ENCODE measurements at places on chromosomes 3 and 15.

DNA sequence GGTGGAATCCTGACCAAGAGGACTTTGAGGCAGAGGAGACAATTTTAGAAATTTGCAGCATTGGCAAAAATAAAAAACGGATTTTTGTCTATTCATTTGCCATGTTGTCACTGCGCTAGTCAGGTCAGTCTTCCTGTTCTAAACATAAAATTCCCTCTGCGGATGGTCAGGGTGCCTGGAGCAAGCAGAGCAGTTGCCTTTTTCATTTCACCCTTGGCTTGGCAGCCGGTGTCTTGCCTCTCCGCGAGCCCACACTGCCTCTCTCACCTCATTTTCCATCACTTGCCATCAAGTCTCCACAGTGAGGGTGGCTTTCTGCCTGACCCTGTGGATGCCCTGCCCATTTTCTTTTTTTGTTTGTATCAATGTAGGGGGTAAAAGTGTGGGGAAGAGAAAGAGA, 396.1 kb downstream of the LRTM1 start:
- DNase-seq = no peak

DNA sequence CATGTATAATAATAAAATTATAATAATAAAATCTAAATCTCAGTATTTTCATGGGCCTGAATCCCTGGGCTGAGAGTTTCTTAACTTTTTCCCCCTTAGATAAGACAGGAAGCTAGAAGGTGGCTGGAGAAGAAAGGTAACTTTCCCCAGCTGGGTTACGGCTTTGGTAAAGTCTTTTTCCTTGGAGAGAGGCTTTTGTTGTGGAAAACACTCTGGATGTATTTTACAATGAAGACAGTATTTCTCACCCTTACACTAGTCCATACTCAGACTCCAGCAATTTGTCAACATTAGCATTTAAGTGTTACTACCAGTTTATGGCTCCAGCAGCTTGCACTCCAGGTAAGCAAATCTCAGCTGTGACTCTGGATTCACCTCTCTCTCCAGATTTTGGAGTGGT, 34.9 kb downstream of the APH1B start:
- no peak for DNase-seq

DNA sequence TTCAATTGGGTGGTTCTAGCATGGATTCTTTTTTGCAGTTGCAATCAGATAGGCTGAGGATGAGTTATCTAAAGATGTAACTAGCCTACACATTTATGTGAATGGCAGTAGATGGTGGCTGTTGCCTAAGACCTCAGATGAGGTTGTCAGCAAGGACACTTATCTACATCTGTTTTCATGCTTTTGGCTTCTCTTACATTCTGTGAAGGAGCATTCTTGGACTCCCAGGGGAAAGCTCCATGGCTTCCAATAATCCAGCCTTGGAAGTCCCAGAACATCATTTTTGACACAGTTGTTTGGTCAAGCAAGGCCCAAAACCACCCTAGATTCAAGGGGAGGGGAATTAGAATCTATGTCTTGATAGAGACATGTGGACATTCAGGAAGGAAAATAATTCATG, 332.2 kb upstream of the RBMS3 start:
- DNase-seq = no peak

DNA sequence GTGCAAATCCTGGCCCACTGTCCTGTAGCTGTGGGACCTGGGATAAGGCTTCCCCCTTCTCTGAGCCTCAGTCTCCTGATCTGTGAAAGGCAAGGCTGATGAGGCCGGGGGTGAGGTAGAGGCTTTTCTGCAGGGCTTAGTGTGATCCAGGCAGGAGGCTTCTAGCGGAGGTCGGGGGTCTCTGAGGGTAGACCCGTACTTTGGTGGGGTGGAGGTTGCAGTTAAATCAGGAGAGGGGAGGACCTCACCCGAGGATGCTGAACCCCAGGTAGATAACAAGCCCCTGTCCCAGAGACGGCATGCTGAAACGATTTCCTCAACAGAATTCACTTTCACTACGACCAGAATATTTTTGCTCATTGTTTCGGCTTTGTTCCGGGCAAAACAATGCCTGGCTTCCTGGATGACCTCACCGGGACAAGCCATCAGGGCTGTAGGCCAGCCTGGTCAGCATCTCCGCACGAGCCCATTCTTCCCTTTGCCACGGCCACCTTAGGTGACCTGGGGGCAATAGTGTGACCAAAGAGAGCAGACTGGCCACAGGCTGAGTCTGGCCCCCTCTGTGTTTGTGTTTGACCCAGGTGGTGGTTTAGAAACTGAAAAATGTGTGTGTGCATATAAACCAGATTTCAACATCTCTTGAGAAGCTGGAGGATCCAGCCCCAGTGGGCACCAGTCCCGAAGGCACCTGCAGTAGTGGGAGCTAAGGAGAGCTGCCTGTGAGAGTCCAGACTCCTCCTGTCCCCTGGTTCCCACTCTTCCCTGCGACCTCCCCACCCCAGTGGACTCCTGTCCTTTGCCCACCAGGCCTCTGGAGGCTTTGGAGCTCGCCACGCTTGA, 33.0 kb downstream of the SLC6A6 start:
- DNase-seq = no peak

DNA sequence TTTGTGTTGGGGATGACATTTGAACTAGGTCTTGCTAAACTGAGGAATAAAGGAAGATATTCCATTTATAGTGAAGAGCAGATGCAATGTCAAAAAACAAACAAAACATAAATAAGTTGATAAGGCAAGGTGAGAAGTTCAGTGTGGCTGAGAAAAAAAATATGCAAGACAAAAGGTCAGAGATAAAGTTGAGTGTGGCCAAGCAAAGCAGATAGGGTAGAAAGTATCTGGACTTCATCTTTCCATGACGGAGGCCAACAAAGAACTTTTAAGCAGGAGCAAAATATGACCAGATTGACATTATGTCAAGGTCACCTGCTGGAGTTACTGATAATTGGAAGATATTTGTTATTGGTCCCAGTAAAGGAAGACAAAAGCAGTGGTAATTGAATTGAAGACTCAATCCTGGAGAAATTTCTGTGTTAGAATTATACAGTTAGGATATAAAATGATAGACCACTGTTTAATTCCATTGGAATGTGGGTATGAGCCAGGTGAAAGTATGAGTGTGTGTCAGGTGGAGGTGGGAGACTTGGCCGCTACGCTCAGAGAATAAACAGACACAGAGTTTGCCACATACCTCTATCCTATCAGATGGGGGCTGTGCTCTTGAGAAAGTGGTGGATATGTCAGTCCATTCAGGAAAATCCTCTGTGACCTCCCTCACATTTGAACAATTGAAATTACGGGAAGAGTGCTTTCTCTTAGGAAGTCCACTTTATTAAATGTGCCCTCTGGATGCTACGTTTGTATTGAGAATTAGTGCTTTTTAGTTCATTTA, 28.1 kb downstream of the ADIPOQ start:
- DNase-seq = no peak

- no peak for DNase-seq
Observed at GRCh38 chr3:108099679-108100428, 9.0 kb upstream of the CD47 start.

DNA sequence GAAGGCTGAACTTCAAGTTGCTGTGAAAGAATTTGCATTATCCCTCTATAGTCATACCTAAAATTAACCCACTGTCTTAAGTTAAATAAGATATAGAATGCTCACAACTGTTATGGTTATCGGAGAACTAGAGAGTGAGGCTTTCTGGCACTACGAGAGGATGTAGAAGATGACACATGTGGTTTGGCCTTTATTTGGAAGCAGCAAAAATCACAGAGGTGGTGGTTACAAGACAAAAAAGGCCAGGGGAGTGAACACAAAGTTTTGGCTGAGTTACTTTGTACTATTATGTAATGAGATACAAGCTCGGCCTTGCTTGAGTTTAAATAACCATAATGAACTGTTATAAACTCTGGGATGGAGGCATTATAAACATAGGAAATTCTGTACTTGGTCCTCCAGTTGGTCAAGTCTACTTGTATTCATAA, 78.3 kb upstream of the ICE2 start:
- DNase-seq = no peak

GRCh38 chr3:159455741-159456181, 532.9 kb upstream of the IL12A start:
- DNase-seq = no peak

DNA sequence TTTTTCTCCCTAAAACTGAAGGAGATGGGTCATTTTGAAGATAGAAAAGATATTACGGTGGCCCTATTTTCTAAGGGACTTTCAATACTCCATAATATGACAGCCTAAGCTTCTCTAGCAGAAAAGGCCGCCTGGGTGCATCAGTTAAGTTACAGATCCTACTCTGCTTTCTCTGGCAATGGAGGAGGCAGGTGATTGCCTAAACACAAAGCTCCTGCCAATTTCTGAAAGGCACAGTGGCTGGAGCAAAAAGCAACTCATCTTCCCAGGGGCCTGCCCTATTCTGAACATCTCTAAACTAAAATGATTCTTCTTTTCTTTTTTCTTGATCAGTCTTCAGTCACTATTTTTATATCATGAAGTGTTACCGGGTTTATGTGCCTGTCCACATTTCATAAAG, 276.7 kb downstream of the CNTN4 start:
- no peak for DNase-seq

- DNase-seq = no peak
Observed at GRCh38 chr3:66267031-66267430, 46.2 kb downstream of the SLC25A26 start.

DNA sequence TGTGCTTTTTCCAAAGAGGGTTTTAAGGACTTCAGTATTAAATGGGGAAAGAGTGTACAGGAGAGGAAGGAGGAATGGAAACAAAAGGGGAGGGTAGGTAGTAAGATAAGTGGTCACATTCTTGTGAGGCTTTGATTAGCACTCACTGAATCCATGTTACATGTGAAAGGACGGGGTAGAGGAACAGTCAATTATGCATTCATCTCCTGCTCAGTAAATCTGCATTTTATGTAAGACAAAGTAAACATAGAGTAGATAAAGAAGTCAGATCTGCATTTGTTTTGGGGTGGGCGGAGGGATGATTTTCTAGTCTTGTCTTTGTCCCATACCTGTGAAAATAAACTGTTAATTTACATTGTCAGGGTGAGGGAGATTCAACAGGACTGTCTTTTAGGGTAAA, 50.8 kb downstream of the SACM1L start:
- DNase-seq = no peak

DNA sequence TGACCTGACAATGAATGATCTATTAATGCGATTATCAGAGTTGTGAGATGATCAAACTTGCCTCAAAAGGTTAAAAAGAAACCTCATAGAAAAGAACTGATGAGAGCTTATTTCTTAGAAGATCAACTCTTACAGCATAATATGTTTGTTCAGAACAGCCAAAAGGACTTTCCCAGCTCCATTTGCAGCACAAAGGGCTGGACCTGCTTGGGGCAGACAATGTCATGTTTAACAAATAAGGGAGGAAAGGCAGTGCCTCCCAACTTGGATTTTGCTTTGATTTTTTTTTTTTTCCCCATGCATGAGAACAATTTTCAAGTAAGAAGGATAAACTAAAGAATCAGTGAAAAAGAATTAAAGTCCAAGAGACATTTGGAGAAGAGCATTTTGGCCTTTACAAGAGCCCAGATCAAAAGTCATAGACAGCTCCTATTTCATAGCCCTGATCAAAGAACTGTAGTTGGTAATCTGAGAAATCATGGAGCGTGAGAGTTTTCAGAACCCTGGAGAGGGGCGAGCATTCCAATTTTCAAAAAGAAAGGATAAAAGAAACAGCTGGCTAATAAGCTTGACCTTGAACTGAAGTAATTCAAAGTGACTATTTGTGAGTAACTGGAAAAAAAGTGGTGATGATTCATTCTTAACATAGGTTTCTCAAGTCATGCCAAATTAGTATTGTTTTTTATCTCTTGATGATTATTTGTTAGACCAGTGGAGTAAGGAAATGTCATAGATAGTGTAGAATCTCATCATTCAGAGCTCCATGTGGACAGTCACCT, 136.0 kb upstream of the CFAP20DC start:
- DNase-seq = peak; percentile 5

GRCh38 chr3:15815696-15816095, 17.9 kb upstream of the ANKRD28 start:
- DNase-seq = no peak

DNA sequence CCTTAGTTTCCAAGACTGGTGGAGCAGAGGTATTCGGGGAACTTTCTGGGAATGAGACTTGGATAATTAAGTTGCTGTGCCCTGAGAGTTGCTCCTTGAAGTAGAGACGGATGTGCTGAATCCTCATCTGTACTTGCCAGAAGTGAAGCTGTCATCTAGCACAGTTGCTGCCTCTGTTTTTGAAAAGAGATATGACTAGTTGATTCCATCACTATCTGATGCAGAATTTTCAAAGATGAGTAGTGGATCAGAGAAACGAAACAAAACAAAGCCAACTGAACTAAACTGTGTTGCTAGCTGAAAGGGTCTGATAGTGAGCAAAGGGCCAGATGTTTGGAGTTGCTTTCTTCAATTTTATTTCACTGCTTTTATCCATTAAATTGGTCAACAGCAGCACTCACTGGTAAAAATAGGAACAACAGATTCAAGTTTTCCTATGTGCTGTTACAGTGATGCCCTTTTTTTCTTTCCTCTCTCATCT, 52.7 kb downstream of the MITF start:
- no peak for DNase-seq

DNA sequence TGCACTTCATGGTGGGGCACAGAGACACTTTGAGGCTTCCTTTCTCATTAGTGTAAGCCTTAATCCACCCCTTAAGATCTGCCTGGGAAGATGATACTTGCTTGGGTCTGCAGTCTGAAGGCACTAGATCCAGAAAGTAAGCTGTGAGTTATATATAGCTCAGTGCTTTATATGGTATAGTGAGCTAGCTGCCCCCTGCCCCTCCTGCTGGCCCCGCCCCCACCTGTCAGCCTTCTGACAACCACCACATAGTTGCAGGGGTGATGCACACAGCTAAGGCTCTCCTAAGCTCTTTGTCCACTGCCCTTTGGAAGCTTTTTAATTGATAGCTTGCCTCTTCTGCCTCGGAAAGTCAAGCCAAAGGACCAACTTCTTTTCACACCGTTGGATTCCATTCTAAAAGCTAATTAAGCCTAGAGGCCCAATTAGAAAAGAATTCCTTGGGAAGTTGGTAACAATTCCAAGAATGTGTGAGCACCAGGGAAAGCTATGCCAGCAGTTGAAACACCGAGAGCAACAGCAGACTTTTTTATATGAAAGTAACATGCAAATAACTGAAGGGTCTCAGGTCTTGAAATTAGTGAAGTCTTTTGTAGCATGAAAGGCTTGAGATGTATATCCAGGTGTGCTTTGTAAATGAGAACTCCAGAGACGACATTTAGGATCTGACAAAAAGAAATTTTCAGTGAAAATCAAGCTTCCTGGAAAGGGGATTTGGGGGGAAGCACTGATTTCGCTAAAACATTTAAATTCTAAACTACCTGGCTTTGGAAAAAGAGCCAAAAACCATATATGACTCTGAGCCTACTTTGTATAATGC, 2.3 kb downstream of the TPM1 start:
- DNase-seq = no peak

DNA sequence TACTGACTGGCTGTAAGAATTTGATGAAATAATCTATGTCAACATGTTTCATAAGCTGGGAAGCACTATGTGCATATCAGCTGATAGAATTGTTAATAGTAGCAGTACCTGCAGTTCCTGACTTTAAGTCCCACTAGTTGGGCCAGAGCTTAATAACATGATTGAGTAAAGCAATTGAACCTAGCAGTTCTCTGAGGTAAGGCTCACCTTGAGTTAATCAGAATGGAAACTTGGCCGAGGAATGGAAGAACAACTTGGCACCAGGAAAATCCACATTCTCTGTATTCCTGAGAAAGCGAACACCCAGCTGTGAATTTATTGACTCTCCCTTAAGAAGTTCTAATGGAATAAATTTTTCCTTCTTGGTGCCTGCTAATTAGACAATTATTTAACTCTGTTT, 262.6 kb downstream of the IGSF11 start:
- DNase-seq = no peak
